ENCODE measurements at places on chromosomes 12 and 14.

GRCh38 chr12:4284306-4284705 lies 10.7 kb downstream of the CCND2 start:
- no peak for DNase-seq

DNA sequence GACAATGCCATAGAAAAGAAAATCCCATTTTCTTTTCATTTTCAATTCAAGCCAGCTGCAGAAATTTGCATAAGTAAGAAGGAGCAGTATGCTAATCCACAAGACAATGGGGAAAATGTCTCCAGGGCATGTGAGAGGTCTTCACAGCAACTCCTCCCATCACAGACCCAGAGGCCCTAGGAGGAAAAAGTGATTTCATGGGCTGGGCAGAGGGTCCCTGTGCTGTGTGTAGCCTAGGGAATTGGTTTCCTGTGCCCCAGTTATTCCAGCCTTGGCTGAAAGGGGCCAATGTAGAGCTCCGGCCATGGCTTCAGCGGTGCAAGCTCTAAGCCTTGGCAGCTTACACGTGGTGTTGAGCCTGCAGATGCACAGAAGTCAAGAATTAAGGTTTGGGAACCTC lies 211.4 kb downstream of the CCDC59 start:
- DNase-seq: no peak

GRCh38 chr14:74488786-74489397 lies 4.2 kb downstream of the NPC2 start:
- DNase-seq: no peak

DNA sequence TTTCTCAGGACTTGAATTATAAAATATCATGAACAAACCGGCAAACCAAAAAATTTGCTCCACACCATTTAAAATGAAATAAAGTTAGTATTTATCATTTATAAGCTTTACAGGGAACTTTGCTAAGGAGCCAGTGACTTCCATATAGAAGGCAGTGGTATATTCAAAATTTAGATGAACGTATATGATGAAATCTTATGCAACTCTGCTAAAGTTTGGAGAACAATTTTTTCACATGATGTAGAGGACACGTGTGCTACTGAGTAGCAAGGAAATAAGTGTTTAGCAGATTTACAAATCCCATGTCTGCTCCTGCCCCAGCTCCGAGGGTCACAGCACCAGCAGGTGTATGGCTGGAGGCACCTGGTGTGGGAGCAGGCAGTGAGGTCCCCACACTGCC lies 70.8 kb upstream of the IFNG-AS1 start:
- no peak for DNase-seq

GRCh38 chr12:52838609-52839435 lies 4.7 kb upstream of the KRT79 start:
- DNase-seq: no peak

DNA sequence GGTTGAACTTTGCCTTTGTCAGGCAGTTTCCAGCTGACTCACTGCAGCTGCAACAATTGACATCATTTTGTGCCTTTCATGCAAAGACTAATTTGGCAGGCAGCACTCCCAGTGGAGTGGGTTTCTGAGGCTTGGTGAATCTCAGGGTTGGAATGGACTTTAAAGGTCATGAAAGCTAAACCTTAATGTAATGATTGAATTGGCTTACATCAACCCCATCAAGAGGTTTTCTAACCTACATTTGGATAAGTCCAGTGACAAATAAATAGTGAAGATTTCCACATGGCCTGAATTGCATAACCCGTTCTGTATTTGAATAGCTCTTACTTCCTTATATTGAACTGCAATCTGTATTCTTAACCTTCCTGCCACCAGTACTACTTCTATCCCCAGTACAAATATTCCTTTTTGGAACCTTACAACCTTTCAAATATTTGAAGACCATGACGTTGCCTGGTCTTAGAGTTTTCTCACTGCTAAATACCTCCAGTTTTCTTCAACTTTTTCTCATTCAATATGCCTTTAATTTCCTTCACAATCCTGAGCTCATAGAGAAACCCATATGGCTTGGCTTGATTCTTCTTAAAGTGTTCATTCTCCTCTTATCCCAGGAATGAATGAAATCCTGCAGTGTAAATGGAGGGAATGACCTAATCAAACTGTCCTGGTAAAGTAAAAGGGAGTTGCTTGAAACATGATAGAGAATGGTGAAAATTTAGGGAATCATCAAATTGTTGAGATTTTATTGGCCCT lies 168.1 kb upstream of the NOVA1 start:
- no peak for DNase-seq

- DNase-seq: no peak
These were observed 912.9 kb downstream of the DIO2 start for GRCh38 chr14:79298373-79298772.

- DNase-seq: no peak
These were observed 211.0 kb upstream of the GARIN6 start for GRCh38 chr12:99436584-99436983.

DNA sequence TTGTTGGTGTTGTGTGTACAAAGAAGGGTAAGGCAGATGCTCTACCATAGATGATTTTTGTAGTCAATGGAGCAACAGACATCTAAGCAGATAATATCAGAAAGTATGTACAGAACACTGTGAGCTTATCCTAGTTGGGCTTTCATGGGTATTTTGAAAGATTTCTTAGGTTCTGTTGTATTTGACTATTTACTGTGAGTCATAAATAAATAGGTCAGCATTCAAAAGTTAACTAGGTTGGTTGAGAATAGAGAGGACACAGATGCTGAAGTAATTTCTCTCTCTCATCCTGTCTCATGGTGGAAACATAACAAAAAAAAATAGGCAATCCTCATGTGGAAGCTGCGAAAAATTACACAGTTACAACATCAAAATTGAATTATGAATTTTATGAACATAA lies 413.5 kb downstream of the CCDC91 start:
- no peak for DNase-seq

- DNase-seq: no peak
These were observed 3.7 kb downstream of the IFFO1 start for GRCh38 chr12:6552140-6552551.

DNA sequence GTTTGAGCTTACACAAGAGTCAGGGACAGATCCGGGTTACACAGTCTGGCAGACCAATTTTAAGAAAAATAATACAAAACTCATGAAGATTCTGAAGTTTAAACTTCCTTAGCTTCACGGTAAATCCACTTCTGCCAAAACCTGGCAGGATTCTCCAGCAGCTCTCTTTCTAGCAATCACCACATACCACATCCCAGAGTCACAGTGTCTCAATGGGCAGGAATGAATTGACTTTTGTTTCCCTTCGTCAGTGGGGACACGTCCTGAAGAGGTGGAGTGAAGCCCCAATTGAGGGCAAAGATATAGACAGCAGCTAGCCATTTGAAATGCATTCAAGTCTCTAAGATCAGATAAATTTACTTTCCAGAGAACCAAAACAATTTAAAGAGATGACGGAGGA lies 117.1 kb upstream of the ARHGAP5 start:
- no peak for DNase-seq

DNA sequence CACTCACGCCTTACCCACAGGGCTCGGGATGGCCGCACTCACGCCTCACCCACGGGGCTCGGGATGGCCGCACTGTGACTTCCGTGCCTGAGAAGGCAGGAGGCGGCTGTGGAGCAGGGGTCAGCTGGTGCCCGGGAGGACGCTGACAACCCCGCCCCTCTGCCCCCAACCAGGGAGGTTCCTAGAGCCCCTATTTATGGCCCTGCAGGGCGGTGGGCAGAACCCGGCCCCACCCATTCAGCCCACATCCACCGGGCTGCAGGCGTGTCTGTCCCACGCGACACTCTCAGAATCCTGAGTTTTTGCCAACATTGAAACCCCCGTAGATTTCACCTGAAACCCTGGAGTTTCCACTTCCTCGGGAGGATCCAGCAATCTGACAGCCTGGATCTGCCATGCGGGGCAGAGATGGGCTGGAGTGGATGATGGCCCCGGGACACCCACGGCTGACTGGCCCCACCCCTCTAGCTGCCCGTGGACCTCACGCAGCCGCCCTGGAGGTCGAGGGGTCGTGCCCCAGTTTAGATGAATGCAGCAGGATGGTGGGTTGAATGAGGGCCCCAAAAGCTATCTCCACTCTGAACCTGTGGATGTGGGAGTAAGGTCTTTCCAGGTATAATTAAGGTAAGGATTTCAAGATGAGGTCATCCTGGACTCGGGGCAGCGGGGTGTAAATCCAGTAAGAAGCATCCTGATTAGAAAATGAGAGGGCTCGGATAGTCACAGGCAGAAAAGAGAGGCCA lies 20.4 kb downstream of the GALNT9 start:
- no peak for DNase-seq

GRCh38 chr14:101466456-101467180 lies 94.7 kb upstream of the DIO3 start:
- DNase-seq: no peak

DNA sequence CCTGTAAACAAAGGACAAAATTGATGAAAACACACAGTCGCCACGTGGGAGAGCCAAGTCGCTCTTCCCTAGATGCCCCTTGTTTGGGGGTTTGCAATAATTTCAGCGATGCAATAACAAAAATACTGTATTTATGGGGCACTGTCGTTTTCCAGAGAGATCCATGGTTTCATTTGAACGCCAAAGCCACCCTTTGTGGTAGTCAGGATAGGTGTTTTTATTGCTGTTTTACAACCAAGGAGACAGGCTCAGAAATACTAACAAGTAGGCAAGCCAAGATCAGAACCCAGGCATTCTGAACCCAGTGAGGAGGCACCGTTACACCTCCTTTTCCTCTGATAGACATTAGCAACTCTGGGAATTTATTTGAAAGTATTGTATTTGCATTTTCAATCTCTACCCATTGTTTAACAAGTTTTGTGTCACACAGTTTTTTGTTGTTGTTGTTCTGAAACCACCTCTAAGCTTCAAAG lies 831 bp upstream of the BTBD7 start:
- no peak for DNase-seq

- DNase-seq: no peak
These were observed 1.1 kb downstream of the ETV6 start for GRCh38 chr12:11650286-11651281.

DNA sequence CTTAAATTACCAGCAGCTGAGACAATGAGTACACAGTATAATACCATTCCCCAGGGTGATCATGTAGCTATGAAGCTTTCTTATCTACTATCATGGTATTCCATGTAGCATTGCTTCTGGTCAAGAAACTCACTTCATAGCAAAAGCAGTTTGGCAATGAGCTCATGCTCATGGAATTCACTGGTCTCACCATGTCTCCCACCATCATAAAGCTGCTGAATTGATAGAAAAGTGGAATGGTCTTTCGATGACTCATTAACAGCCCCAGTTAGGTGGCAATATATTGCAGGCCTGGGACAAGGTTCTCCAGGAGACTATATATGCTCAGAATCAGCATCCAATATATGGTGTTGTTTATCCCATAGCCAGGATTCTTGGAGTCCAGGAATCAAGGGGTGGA lies 553.7 kb downstream of the FOXG1 start:
- no peak for DNase-seq

- DNase-seq: no peak
These were observed 98.1 kb downstream of the KLRB1 start for GRCh38 chr12:9509464-9510161.

- no peak for DNase-seq
These were observed 157.1 kb downstream of the TTC7B start for GRCh38 chr14:90659156-90659555.

DNA sequence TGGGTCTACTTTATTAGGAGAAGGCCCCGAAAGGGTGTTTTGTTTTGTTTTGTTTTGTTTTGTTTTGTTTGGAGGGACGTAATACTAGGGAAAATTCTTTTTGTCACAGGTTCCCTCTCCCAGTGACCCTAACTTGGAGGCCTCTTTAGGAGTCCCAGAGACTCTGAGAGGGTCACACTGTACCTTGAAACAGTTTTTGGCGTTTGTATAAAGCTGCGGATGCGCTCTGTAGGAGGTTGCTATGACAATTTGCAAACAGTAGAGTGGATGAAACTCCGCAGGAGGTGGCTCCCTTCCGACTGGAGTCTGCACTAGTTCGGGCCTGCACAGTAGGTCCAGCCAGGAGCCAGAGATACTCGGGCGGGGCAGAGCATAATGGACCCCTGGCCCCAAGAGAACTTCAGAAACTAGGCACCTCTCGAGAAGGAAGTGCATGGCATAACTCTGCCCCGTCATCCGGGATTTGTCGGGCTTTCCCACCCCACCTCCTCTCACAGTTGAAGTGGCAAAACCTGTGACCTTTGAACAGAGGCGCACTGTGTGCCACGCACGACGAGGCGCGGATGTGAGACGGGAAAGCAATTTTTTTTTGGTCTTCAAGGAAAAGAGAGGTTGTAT lies 1.3 kb upstream of the DYRK2 start:
- DNase-seq: no peak

Data from T follicular helper cell (primary cell).